ENCODE measurements at places on chromosomes 11 and 22. TPM values are rescaled to one million over a fixed set of nuclear protein-coding genes. Genes with fewer than 3 reads are reported as not detected.

The E2F8 gene
- total RNA-seq, result 7.1 TPM

The TIMP3 gene
- total RNA-seq, result 4.0 TPM

The ANO9 gene
- 0.42 TPM for total RNA-seq

The KRTAP5-11 gene
- total RNA-seq, result not detected

The MYEOV gene
- total RNA-seq, result not detected

The SCGB1C1 gene
- not detected for total RNA-seq

- DNase-seq, result no peak
These were observed 224.6 kb upstream of the CCDC90B start for GRCh38 chr11:83510530-83511460.

DNA sequence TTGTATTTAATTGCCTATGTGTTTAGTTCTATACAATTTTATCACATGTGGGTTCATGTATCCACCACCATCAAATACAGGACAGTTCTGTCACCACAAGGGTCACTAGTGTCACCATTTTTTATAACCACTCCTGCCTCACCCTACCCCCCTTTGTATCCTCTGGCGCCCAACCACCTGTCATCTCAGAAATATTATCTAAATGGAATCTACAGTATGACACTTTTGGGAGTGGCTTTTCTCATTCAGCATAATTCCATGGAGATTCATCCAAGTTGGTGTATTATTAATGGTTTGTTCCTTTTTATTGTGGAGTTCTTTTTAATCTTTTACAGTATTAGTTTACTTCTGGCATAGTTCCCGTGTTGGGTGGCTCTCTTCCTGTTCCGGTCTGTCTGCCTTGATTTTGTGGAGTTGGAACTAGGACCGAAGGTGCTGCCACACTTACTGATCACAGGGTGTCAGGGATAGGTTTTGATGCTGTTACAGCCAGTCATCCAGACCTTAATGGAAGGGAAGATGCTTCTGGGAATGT lies 58.5 kb downstream of the TNRC6B start:
- peak; percentile 87 for DNase-seq

DNA sequence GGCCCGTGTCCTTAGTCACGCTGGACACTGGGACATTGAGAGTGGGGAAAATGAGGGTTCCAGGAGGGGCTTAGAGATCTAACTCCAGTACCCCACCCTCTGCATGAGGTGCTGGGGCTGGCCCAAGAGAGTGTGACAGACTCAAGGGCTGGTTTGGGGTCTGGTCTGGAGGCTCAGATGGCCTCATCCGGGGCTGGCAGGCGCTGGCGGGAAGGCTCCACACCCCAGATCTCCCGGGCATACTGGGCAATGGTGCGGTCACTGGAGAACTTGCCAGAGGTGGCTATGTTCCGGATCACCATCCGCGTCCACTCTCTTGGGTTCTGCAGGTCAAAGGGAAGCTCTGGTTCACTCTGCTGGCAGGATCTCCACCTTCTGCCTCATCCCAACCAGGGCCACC lies 2.5 kb upstream of the RASGRP2 start:
- DNase-seq, result no peak

DNA sequence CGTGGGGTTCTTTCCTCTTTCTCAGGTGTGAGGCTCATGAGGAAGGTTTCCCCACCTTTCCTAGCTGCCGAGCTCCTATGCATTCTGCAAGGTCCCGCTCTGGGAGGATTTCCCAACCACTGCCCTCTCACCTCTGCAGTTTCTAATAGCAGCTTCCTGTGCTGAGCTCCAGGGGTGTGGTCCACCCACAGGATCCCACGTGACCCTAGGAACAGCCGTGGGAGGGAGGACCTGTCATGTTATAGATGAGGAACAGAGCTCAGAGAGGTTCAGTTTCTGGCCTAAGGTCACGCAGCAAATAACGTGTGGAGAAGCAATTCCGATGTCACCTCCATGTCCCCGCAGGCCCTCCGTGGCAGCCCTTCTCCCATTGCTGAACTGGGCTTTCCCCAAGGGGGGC lies 38.5 kb downstream of the FLRT1 start:
- no peak for DNase-seq

- peak; percentile 87 for DNase-seq
These were observed 30.9 kb upstream of the CSNK1E start for GRCh38 chr22:38347944-38348750.

DNA sequence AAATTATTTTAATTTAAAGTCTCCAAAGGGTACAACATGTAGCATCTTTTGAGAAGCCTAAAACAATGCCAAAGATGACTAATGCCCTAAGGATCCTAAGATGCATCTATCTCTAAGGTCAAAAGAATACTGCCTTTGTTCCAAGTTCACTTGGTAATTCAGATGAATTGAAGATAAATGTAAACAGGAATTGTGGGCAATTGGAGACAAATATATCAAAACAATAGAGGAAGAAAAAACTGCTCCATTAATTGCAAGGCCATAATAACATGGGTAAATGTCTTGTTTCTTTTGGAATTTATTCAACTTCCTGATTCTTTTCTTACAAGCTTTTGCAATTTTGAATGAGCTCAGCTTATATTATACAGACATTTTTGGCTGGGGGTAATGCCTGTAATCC lies 338.6 kb downstream of the TTC28 start:
- DNase-seq, result no peak

DNA sequence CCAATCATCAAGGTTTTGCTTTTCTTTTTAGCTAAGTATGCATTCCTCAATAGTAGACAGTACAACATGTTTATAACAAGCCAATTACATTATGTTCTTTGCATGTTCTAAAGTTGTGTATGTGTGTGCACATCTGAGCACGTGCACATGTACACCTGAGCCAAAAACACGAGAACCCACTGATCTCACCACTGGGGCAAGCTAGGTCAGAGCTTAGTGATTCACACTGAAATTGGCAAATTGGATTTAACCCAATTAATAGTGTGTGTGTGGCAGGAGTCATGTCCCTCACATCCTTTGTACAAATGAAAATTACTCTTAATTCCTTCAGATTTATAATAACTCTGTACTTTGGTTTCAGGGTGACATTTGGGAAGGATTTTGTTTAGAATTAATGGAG lies 145.7 kb upstream of the TEAD1 start:
- DNase-seq, result no peak

Data from myocyte (in vitro differentiated cells).